ENCODE measurements at places on chromosomes 7 and 10.

- no peak for DNase-seq
Observed at GRCh38 chr7:127957886-127958285, 73.4 kb downstream of the LRRC4 start.

GRCh38 chr10:78000956-78001472 lies 28.3 kb downstream of the POLR3A start:
- DNase-seq: peak; percentile 47

GRCh38 chr7:93836116-93836515 lies 54.4 kb downstream of the TFPI2 start:
- DNase-seq: no peak

GRCh38 chr7:46811529-46811928 lies 770.4 kb downstream of the TNS3 start:
- DNase-seq: no peak

- no peak for DNase-seq
Observed at GRCh38 chr10:128859738-128860386, 607.2 kb upstream of the MGMT start.

GRCh38 chr10:69576334-69577011 lies 3.3 kb upstream of the NEUROG3 start:
- DNase-seq: no peak

GRCh38 chr10:17022896-17023295 lies 106.7 kb downstream of the CUBN start:
- DNase-seq: no peak

- no peak for DNase-seq
Observed at GRCh38 chr7:4665661-4666060, 16.4 kb upstream of the FOXK1 start.

DNA sequence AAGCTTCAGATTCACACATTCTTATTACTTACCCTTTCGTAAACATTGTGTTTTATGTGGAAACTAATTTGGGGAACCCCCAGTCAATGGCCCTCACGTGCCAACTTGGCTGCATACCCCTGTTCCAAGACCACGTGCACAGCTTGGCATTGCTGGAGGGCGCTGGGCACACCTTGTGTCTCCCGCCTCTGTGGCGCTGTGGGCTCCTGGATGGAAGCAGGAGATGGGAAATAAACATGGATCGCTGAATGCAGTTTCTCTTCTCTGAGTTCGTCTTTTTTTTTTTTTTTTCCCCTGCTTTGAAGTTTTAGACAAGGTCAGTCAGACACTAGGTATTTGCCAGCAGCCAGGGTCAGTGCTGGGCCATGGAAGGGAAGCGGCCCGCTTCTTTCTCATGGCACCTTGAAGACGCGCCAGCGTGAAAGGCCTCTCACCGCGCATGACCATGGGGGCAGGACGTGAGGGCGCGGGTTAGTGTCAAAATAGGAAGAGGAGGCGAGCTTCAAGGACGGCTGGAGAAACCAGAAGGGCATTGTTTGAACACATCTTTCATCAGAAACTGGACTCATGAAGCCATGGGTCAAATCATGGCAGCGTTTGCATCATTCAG lies 27.3 kb downstream of the BNIP3 start:
- DNase-seq: peak; percentile 48

GRCh38 chr7:78134256-78134655 lies 335.7 kb downstream of the PHTF2 start:
- no peak for DNase-seq

DNA sequence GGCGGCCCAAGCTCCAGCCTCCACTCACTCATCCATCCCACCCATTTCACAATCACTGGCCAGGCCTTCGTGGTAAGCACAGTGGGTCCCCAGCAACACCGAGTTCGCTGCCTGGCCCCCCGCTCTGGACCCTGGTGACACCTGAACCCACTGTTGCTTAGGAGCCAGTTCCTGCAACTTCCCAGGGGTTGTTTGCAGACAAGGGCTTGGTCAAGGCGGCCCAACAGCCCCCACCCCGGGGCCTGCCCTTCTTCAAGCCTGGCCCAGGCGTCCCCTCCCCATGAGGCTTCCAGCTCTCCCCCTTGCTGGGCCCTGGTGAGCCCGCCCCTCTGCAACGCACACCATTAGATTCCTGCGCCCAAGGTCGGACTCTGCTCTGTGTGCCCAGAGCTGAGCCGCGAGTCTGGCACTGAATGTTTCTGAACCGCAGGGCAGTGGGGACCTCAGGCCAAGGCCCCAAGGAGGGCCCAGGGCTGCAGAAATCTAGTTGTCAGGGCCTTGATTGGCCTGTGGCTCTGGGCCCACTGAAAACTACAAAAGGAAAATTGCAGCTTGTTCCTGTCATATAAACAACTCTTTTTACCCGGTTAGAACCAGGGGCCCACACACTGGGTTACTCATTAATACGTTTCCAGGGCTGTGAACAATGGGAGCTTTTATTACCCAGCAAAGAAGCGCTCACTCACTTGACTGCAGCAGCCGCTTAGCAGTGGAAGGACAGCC lies 2.1 kb upstream of the COX19 start:
- DNase-seq: no peak

Data from cerebellar nuclear complex (tissue), 1 donor.